GDM1 (cell line): ENCODE measurements at places on chromosomes 6 and 20.

DNA sequence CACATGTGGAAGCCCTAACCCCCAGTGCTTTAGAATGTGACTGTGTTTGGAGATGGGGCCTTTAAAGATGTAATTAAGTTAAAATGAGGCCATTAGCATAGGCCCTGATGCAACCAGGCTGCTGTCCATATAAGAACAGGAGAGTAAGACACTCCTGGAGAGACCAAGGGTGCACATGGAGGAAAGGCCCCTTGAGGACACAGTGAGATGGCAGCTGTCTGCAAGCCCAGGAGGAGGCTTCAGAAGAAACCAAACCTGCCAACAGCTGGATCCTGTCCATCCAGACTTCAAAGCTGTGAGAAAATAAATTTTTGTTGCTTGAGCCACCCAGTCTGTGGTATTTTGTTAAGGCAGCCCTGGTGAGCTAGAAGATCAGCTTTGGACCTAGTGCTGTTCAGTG, 16.8 kb upstream of the SNRPB2 start:
- no peak for DNase-seq

- no peak for DNase-seq
Observed at GRCh38 chr6:113645986-113646385, 211.2 kb upstream of the MARCKS start.

- DNase-seq: no peak
Observed at GRCh38 chr6:4021854-4022695, 56.9 kb downstream of the FAM217A start.

DNA sequence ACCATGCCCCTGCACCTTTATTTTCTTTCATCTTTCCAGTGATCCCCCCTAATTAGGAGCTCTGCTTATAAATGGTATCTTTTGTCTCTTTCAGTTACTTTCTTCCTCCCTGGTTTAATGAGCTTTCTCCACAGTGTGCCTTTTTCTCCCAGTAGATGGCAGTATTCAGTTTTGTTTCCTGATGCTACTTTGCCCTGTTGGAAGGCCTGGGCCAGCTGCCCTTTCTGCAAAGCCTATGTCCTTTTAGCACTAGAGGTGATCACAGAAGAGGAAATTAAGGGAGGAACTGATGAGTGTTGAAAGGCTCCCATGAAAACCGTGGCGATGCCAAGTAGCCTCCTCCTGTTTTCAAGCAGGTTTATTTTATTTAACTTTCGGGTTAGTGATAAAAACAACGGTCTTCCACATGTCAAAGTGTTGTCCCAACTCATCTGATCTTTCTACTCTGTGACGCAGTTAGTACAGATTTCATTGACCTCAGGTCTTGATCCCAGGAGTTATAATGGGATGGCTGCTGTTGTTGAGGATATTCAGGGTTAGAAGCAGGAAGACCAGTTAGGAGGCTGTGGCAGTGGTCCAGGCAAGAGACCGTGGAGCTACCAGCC, 184.2 kb upstream of the BMP2 start:
- no peak for DNase-seq

- DNase-seq: no peak
Observed at GRCh38 chr6:107714104-107714503, 110.0 kb downstream of the SCML4 start.

DNA sequence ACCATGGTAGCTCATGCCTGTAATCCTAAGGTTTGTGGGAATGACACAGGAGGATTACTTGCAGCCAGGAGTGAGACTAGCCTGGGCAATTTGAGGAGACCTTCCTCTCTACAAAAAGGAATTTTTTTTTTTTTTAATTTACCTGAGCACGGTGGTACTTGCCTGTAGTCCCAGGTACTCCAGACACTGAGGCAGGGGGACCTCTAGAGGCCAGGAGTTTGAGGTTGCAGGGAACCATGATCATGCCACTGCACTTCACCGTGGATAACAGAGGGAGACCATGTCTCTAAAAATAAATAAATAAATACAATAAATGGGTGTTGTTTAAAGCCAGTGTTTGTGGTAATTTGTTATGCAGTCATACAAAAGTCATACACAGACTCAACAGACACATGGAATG, 2.4 kb upstream of the HLA-F start:
- no peak for DNase-seq

GRCh38 chr6:108779536-108780275, 68.5 kb upstream of the ARMC2 start:
- no peak for DNase-seq

DNA sequence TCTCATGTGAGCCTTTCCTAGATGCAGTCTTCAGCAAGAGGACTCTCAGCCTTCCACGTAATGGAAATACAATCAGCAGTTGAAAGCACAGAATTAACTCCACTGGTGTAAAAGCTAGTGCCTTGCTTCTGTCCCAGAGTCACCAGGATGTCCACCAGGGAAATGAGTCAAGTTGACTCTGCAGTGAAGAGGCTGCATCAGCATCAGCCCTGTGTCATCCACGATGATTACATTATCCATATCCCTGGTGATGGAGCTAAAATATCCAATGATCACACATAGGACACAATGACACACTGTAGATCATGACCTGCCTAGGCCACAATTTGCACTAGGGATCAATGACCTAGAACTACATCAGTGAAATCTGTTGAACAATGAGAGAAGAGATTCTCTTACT, 262.4 kb downstream of the ERMARD start:
- DNase-seq: no peak

GRCh38 chr6:26439151-26440125, 866 bp upstream of the BTN3A3 start:
- DNase-seq: no peak

GRCh38 chr20:44073675-44074071, 113.3 kb downstream of the JPH2 start:
- no peak for DNase-seq

DNA sequence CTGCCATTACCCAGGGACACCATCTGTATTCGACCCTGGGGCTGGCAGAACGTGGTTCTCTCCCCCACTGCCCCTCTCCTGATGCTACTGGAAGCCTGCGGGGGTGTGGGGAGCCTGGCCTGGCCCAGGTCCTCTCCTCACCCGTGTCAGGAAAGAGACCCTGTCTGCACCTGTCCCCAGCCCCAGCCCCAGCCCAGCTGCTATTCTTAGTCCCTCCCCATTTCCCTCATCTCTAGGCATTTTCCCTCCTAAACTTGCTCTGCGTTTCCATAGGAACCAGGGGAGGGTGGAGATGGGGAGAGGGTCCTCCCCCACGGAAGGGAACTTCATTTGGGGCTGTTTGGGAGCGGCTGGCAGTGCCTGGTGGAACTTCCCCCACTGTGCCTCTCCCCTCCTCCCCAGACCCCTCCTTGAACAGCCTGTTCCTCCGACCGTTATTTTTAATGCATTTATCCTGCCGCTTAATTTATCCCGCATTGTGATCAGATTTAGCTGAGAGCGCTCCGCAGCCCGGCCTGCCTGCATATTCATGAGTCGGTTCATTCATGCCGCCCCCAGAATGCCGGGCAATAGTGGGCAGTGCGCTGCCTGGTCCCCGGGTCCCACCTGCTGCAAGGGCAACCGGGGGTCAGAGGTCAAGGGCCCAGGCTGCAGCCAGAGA, 31.8 kb upstream of the DLGAP4 start:
- no peak for DNase-seq

GRCh38 chr20:63415647-63416391, 54.7 kb upstream of the CHRNA4 start:
- no peak for DNase-seq

DNA sequence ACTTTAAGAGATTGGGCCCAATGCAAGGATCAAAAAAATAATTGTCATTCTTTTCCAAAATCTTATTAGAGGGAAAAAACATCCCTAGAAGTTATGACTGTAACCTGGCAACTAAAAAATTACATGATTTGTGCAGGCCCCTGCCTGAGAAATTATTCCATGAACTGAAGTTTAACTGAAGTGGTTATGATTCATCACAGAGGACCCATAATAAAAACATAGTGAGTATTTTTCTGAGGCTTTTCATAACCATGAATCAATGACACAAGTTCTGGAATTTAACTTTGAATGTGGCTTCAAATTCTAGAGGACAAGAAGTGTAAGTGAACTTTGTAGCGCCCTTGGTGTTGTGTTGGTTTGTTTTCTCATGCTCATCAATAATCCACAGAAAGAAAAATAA, 31.1 kb upstream of the CARMIL1 start:
- no peak for DNase-seq

- DNase-seq: no peak
Observed at GRCh38 chr20:23243791-23244155, 106.8 kb upstream of the NXT1 start.

GRCh38 chr6:3569816-3570215, 113.0 kb upstream of the SLC22A23 start:
- no peak for DNase-seq

- no peak for DNase-seq
Observed at GRCh38 chr6:159074120-159074684, 29.4 kb upstream of the TAGAP start.
